Smooth muscle cell of the brain vasculature (primary cell): ENCODE measurements at places on chromosomes 2 and 18.

DNA sequence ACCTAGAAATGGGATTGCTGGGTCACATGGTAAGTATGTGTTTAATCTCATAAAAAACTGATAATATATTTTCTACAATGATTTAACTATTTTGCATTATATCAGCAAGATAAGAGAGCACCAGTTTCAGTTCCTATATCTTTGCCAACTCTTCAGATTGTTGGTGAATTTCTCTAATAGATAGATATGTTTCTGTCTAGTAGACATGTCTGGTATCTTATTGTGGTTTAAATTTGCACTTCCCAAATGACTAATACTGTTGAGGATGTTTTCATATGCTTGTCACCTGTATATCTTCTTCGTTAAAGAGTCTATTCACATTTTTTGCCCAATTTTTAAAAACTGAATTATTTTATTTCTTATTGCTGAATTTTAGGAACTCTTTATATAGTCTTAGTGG, 113.8 kb upstream of the UXS1 start:
- no peak for DNase-seq

DNA sequence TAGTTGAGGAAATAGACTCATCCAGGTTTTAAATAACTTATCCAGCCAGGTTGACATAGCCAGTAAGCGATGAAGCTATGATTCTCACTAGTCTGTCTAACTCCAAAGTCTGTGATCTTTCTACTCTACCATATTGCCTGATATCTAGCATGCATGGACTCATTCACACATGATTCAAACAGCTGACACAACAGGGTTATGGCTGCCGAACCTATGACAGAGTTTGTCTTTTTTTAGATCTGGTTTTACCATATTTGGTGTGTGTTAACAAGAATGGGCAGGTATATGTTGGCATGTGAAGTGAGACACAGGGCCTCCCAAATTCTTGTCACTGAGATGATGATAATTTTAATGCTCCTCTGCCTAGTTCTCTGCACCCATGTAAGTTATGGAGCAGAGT, 210.6 kb downstream of the BABAM2 start:
- DNase-seq: no peak

GRCh38 chr18:55853268-55853667, 265.3 kb upstream of the TCF4 start:
- no peak for DNase-seq

DNA sequence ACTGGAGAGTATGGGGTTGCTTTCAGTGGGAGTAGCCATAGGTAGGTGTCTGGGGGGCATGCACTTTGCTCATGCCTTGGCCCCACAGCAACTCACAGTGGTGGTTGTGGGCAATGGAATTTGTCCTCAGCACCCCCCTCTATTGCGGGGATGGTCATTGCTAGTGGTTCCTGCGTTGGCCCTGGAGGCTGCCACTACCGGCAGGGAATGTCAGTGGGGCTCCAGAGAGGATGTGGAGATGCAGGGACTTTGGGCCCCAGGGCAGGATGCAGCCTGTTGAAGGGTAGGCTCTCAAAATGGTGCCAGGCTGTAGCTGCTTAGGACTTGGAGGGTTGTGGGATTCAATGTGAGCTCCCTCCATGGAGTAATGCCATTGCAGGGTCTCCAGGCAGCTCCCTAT, 125.0 kb downstream of the XRCC5 start:
- no peak for DNase-seq

DNA sequence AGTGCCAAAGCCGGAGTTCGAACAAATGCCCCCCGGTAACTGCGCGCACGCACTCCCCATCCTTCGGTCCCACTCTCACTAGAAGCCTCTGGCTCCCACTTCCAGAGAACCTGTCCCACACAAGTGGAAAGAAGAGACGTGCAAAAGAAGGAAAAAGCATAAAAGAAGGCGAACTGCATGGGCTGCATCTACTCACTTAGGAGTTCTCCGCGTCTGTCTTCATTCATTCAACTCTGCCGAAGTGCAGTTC, 312 bp downstream of the NR4A2 start:
- DNase-seq: no peak

GRCh38 chr18:74638210-74638609, 40.5 kb downstream of the ZNF407 start:
- DNase-seq: no peak

DNA sequence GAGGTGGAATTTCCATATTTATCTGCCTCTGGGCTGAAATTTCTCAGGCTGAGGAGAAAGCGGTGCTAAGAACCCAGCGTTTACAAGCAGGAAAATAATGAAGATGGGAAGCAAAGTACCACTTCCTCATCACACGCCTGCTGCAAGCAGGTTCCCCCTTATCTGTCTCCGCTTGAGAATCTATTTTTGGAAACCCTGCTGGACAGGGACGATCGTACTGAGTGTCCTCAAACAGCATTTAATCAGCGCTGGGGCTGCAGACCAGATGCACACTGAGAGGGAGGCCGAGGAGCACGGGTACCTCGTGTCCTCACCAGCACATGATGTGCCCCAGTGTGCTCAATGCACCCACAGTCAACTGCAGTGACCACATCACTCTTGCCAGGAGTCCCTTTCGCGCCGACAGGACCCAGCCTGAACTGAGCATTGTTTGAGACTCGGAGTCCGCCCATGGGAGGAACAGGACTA, 160.4 kb downstream of the HDAC4 start:
- DNase-seq: no peak

- DNase-seq: no peak
Measured at GRCh38 chr2:158366342-158366741, 90.2 kb downstream of the CCDC148 start.

GRCh38 chr2:62071760-62072680, 123.9 kb upstream of the B3GNT2 start:
- DNase-seq: no peak

DNA sequence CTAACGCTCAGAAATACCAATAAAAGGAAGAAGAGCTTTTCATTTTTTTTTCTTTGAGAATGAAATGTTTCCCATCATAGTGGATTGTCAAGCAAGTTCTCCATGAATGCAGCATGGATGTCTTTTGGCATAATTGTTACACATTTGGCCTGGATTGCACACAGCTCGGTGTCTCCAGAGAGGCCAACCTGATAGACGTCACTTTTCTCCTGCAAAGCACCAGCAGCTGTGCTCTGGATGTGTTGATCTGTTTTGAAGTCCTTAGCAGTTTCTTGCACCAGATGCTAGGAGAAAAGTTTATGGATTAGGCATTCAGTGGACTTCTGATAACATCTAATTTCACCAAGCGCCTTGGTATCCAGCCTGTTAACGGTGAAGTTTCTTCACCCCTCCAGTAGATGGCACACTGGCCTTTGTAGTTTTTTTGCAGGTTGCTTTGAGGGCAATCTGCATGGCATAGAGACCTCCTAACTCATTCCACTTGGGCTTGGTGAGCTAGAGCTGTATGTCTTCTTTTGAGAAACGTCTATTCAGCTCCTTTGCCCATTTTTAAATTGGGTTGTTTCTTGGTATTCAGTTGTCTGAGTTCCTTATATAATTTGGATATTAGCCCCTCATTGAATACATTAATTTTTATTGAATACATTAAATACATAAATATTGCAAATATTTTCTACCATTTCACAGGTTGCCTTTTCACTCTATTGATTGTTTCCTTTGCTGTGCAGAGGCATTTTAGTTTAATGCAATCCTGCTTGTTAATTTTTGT, 59.7 kb downstream of the PTH2R start:
- peak; percentile 1 for DNase-seq

GRCh38 chr2:63628403-63628942, 39.7 kb downstream of the MDH1 start:
- no peak for DNase-seq

DNA sequence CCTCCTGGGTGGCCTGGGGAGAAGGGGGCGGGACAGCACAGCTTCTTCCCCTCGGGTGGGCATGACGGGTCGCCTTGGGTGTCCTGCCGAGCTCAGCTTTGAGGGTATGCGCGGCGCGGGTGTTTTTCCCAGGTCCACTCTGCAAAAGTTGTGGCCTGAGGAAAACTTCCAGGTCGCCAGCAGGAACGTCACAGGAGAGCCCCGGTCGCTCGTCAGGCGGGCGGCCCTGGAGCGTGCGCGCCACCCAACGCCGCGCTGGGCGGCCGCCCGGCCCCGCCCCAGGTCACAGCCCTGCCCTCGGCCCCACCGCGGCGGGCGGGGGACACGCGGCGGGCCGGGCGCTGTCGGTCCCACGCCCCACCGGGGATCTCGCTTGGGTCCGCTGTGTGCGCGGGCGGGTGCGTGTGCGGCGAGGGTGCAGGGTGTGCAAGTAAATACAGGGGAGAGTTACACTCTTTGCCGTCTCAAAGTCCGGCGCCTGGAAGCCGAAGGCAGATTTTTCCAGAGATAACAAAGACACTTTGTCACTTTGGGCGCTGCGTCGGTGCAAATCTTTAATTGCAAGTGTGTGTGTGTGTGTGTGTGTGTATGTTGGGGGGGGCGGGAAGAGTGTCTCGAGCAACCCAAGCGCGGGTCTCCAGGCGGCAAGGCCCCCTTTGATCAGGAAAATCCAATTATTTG, 616 bp upstream of the SP5 start:
- no peak for DNase-seq

- no peak for DNase-seq
Measured at GRCh38 chr18:55186588-55186987, 227.3 kb upstream of the CCDC68 start.

- no peak for DNase-seq
Measured at GRCh38 chr2:235661167-235661937, 167.5 kb downstream of the AGAP1 start.
